ENCODE measurements at places on chromosomes 5 and 9.
A peak's percentile ranks its signal among the peaks of the same experiment; 100 is the strongest.

DNA sequence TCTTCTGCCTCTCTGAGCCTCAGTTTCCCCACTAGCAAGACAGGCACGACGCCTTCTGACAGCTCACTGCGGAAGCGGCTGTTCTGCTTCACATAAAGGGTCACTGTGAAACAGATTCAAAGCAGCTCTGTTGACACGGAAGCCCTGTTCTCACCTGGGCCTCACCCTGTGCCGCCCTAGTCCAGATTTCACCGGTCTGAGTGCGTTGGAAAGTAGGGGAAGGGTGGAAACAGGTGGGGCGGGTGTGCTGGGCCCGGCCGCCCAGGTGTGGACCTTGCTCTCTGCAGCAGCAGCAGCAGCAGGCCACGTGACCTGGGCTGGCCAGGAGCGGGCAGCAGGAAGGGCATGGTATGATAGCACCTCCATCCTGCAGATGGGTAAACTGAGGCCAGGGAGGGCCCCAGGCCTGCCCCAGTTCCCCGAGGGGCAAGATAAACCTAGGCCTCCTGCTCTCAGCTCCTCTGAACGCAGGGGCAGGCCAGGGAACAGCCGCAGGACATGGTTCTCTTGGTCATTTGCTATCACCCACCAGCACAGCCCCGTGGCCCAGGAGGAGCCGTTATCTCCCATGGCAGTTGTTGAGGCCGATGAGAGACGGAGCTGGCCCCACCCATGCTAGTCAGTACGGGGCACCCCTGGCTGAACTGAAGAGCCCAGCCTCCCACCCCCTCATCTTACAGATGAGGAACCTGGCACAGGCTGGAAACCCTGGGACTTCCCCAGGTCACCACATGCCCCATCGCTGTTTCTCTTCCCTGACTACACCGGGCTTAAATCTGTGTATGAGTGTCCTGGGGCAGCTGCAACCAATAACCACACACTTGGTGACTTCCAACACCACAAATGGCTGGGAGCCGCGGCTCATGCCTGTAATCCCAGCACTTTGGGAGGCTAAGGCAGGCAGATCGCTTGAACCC, 12.1 kb downstream of the PTGES2 start:
- DNase-seq: peak; percentile 38

DNA sequence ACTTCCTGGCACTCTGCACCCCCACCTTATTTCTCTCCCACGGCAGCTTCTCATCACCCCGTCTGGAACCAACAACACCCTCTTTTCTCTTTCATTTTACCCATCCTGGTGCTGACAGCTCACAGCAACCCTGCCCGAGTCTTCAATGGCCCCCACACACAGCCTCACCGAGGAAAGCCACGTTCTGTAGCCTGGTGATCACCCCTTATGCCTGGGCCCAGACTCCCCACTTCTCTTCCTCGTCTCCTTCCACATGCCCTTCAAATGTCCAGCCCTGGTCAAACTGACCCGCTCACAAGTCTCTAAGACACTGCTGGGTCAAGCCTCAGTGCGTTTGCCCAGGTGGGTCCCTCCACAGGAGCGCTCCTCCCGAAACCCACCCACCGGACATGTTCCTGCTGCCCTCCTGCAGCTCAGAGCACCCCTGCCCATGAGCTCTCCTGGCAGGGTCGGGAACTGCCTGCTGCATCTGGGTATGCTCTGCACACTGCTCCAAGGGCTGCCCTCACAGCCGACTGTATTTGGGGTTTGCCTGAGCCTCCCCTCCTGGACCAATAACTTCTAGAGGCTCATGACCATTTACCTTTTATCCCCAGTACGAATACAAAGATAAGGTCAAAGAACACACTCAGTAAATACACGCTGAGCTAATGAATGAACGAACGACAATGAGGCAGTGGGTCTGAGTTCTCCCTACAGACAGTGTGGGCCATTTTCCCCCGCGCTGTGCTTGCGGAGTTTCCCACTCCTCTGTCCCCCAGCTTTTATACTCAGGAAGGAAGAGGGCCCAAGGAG, 154.7 kb upstream of the PHYKPL start:
- DNase-seq: no peak

GRCh38 chr5:139148306-139148705, 49.9 kb downstream of the SIL1 start:
- DNase-seq: no peak

DNA sequence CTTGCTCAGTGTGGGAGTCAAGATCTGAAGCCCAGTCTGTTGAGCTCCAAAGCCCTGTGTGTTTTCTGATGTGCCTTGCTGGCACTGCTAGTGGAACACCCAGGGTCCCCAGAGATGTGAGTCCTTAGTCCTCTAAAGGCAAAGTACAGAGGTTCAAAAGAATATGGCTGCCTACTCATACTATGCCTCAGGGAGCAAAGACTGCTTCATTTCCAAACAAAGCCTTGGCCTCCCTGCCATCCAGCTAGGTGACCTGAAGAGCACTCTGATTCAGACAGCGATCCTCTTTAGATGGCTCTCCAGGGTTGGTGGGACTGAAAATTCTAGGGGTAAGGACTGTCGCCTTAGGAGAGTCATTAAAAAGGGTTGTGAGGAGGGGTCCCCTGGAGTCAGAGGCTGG, 2.0 kb downstream of the PRLR start:
- no peak for DNase-seq

- DNase-seq: no peak
Measured at GRCh38 chr9:86966852-86967511, 19.7 kb upstream of the GAS1 start.

DNA sequence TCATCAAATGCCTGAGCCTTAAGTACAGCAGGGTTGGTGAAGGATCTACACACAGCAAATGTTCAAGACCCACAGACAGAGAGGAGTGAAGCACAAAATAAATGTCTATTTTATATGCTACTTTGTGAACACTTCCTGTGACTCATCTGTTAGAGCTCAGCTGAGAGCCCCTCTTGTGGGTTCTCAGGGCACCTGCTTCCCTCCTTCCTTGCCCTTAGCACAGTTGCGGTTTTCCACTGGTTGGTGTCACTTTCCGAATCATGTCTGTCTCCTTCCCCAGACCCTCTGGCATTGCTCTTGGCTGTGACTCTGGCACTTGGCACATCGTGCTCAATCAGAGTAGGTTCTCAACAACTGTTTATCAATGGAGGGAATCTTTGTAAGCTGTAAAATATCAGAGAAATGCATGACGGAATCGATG, 128.5 kb upstream of the STC2 start:
- no peak for DNase-seq

- DNase-seq: no peak
Measured at GRCh38 chr9:123316053-123316718, 39.8 kb upstream of the CRB2 start.

DNA sequence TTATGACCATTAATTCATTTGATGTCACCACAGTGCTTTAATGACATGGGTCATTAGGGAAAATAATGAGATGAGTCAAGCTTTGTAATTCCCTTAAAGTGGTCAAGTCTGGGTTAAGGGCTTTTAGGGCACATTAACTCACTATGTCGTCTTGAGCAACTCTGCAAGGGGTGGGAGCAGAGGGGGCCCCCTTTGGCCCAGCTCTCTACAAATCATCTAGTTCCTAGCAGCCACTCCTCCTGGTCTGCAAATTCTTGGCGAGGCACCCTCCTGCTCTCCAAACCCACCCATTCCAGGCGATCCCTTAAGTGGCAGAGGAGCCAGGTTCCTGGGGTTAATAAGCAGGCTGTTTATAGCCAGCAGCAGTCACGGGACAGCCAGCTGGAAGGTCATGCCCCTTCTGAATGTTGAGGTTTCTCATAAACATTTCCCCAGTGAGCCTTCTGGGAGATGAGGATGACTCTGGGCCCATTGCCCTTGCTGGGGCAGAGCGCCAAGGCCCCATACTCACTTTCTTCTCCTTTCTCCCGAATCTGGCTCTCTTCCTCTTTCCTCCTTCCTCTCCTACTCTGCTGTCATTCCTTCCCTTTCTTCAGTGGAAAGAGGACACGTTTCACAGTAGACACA, 14.3 kb upstream of the GPX3 start:
- DNase-seq: no peak

- no peak for DNase-seq
Measured at GRCh38 chr5:5078009-5078897, 61.9 kb upstream of the ADAMTS16 start.

DNA sequence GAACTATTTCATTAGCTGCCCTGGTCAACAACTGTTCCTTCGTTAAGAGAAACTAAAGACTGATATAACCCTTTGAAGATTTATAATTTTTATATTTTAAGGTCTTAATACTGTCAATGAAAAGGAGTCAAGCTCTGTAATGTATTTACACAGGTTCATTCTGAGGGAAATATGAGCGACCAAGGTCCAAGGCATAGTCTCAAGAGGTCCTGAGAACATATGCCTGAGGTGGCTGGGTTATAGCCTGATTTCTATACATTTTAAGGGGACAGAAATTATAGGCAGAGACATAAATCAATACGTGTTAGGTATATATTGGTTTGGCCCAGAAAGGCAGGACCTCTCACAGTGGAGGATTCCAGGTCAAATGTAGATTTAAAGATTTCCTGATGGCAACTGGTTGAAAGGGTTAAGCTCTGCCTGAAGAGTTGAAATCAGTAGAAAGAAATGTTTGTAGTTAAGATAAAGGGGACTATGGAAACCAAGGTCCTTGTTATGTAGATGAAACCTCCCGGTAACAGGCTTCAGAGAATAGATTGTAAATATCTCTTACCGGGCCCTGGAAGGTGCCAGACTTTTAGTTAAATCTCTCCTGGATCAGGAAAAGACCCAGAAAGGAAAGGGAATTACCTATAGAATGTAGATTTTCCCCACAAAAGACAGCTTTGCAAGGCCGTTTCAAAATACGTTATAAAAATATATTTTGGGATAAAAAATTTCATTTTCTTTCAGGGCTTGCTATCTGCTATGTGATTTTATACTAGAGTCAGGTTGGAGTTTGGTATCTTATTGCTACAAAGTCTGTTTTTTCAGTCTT, 107.3 kb upstream of the PRLR start:
- DNase-seq: no peak

DNA sequence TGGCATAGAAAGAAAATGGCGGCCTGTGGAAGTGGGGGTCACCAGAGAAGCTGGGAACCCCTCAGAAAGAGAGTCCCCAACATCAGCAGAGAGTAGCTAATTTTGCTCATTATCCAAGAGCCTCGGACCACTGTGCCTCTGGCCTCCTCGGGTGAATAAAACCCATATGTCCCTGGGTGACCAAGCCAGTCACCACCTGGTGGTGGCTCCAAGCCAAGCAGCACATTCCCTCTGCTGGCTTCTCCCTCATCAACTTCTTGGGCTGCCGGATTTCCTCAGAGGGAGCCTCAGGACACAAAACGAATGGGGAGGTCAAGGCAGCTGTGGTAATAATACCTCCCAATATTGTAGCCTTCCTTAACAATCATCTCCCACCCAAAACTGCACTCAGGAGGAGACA, 242.5 kb downstream of the NFIB start:
- DNase-seq: no peak

- no peak for DNase-seq
Measured at GRCh38 chr9:82597241-82598203, 465.4 kb downstream of the RASEF start.

- peak; percentile 84 for DNase-seq
Measured at GRCh38 chr5:139565411-139566305, 4.5 kb downstream of the UBE2D2 start.

DNA sequence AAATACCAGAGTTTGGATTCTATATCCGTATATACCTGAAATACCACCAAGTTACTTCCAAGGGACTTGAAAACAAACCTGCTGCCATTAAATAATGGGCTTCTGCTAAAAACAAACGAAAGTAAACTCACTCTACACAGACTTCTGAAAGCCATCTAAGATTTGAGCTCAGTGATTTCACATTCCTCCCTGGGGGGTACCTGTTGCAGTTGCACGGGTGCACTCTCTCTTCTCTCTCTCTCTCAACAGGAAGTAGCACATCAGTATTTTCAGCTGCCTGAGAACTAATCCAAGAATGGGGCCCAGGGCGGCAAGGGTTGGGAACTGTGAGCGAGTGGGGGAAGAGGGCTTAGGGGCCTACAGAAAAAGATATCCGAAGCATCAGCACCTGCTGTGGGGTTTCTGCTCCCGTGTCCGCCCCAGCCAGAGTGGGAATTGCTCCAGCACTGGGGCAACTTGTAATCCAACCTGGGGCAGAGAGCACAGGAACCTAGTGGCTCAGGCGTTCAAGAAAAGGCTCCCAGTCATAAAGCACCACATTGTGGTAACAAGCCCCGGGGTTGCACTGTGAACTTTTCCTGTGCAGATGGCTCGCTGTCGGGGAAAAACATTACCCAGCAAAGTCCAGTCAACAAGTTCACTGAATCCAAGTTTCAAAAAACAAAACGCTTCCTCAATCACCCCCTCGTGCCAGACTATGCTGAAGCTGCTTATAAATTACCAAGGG, 99.8 kb downstream of the EFNA5 start:
- peak; percentile 41 for DNase-seq

DNA sequence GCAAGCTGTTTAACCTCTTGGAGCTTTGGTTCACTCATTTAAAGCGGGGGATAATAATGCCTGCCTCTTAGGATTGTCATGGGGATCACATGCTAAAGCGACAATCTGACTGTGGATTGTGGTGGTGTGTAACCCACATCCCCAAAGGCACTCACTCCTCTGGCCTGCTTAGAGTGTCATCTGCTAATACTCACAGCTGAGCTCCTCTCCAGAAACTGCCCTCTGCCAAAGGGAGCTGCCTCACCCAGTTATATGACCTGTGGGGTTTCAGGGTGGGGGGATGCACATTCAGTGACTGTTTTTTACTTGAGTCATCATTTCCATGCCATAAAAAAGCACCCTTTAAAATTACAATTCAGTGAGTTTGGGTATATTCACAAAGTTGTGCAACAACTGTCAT, 110.0 kb upstream of the SPOCK1 start:
- DNase-seq: no peak

GRCh38 chr9:116250891-116251290, 97.3 kb downstream of the PAPPA start:
- no peak for DNase-seq

- no peak for DNase-seq
Measured at GRCh38 chr9:22415941-22416691, 30.5 kb upstream of the DMRTA1 start.

- DNase-seq: no peak
Measured at GRCh38 chr5:79495311-79495710, 18.6 kb downstream of the HOMER1 start.

DNA sequence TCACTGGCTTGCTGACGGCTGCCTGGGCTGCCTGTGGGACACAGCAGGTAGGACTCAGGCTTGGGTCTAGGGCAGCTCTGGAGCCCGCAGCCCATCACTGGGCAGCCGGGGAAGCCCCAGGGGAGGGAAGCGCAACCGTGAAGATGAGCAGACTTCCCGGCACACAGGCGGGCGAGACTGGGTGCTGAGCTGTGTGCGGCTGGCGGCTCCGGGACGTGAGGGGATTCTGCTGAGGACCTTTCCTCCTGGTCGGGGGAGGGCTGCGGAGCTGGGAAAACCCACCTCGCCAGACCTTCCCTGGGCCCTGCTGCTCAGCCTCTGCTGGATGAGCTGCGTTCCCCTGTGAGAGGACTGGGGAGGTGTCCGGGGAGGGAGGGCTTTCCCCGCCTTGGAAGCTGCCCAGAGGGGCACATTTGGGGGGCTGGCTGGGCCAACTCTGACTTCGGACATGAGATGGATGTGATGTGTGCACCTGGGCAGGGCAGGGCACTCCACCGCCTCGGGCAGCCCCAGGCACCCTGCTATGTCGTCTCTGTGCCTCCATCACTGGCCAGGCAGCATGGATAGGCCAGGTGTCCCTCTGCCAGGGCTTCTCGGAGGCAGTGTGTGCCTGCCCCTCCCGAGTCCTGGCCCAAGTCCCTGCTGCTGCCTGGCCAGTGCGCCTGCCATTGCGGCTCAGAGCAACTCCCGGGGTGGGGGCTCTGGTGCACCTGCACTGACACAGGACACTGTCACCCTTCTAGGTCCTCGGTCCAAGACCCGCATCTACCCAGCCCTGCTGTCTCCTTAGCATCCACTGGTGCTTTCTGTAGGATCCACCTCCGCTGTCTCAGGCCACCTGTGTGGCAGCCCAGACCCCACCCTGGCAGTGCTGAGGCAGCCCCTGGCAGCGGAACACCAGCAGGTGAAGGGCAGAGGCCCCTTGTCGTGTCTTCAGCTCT, 66.4 kb downstream of the COL5A1 start:
- no peak for DNase-seq

Measured in CD4-positive, alpha-beta T cell treated with Interleukin-17A for 1 hour (primary cell).